EH (cell line): ENCODE measurements at places on chromosomes 5 and 9.

DNA sequence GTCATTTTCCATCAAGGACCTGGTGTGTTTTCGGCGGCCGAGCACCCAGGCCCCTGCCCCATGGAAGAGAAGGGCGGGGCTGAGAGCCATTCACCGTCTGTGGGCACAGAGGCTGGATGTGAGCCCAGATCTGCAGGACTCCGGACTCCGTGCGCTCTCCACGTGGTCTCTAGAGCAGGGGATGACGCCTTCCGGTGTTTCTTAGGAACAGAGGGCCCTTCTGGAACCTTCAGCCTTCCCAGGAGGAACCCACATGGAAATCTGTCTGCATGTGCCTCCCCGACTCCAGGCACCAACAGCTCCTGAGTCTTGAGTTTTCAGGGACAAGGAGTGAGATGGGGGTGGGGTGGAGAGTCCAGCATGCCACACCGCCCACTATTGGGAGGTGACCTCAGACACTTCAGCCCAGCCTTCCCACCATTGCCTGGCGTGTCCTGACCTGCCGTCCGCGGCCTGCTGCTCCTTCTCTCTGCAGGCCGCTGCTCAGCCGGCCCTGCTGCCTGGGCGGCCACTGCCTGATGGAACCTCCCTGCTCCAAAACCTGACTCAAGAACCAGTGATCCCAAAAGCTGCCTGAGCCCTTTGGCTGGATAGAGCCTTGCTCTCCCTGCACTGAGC lies 2.4 kb upstream of the RXRA start:
- no peak for DNase-seq

- peak; percentile 93 for DNase-seq
Observed at GRCh38 chr5:37615184-37615583, 224.7 kb downstream of the GDNF start.

DNA sequence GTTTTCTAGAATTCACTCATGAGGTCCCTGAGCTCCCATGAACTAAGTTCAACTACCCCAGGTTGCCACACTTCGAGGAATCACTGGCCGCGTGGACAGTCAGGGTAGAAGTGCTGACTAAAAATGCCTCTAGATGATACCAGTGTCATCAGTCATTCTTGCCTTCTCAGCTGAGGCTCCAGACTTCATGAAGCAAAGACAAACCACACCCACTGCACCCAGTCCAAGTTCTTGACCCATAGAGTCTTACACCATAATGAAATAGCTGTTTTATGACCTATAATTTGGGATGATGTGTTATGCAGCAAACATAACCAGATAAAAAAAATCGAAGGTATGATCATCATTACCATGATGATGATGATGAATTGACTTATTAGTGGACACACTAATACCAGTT lies 632.9 kb upstream of the TLE4 start:
- DNase-seq: peak; percentile 36

DNA sequence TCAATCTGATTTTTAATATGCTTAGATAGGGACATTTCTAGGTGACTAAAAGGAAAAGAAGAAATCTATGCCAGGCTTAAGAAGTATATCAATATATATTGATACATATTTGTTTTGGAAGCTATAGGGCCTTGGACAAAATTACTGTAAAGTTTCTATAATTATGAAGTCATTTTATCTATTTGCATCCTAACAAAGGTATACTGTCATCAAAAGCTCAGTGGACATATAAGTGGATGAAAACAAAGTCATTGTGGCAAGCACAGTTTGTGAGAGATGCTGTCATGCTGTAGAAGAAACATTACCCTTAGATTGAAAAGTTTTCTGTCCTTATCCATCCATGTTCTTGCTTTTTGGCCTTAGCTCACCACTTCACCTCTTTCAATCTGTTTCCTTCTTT lies 140.3 kb upstream of the SPEF2 start:
- DNase-seq: no peak

DNA sequence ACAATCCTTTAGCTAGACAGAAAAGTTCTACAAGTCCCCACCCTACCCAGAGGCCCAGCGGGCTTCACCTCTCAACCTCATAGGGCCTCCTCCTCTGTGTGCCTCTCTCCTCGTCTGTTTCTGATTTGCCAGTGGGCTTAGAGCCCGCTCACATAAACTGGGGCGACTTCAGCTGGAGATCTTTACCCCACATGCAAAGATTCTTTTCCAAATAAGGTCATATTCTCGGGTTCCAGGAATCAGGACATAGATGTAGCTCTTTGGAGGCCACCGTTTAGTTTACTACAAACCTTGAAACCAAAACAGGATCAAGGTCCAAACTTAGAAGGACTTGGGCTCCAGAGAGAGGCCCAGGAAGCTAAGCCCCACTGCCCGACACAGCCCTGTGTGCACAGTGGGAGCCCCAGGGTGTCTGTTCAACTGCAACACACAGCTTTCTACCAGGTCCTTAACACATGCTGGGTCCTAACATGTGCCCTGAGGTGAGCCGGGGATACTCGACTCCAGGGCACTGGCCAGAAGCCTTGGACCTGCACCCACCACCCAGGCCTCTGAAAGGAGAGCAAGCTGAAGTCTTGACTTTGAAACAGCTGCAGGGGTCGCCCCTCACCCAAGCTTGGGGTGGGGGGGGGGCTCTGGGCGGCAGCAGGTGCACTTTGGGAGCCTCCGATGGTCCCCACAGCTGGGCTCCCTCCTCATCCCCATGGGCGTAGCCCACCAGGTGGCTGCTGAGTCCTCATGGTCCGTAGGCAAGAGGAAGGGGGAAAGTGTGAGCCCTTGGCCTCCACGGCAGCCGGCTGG lies 26.8 kb upstream of the SLC12A7 start:
- DNase-seq: peak; percentile 12

DNA sequence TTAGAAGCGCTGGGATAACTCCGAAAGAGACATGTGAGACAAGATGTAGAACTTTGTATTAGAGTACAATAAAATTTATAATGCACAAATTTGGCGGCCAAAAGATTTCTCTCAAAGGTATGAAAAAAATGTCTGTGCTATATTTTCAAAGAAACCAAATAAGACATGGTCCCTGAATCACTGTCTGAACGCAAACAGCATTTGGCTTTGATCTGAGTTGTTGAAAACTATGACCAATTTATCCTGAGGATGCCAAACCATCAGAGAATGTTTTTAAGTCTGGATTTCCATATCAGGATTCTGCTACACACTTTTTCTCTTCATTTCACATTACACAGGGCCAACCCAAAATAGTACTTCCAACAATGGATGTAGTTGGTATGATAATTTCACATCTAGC lies 9.9 kb upstream of the GLIS3 start:
- no peak for DNase-seq

DNA sequence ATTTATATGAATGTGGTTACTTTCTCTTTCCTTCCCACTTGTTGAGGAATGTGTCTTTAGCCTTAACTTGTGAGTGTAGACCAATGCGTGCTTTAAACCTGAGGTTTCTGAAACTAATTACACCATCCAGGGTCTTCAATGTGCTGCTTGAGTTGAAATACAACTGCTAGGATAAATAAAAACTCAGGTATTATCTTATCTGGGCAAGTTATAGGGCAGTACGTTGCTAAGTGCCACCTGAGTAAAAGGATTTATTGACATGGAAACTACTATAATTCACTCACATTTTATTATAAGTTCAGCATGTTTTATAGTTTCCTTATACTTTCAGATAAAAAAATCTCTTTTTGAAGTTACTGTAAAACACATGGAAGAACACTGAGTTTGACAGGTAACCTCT lies 1136.8 kb upstream of the NUDT12 start:
- DNase-seq: no peak

- peak; percentile 31 for DNase-seq
Observed at GRCh38 chr5:146825033-146825432, 53.5 kb downstream of the PPP2R2B start.

GRCh38 chr9:110148384-110148783 lies 59.6 kb downstream of the C9orf152 start:
- no peak for DNase-seq

DNA sequence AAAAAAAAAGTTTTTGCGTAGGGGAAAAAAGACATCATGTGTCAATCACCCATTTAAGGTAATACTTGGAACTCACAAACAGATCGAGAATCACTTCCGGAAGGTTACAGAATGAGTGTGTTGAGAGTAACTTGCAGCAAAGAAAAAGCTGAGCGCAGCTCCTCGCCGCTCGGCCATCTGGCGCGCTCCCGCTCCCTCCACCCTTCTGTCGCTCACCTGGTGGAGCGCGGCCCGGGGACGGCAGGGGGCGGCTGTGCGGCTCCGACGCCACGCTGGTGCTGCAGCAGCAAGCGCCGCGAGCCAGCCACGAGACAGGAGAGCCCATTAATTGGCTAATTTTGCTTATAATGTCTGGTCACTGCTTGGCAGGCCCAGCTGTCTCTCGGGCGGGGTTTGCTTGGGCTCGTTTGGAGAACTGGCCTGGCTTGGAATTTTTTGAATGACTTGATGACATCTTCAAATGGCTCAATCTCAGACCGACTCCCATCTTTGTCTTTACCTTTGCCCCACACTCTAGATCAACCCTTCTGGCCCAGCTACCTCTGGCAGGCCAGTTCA lies 601.8 kb downstream of the CCDC171 start:
- peak; percentile 23 for DNase-seq

DNA sequence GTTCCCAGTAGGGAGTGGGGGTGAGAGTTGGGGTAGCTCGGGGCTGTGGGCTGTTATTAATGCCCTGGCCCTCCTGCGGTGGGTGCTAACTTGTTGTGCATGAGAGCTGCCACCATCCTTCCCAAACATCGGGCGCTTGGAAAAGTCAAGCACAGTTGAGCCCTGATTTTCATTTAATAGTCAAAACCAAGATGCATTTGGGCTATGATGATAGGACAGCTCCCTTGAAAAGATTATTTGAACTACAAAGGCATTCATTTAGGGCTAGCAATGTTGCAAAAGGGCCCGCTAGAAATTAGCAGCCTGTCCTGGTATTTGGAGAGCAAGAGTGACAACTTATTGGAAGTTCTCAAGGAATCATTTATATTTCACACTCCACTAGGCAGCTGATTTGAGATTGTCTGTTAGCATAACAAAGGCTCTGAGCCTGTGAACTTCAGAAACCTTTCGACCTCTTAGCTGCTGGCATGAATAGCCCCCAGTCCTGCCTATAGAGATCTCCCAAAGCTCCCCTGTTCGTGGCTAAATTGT lies 128.2 kb upstream of the TMEM161B start:
- no peak for DNase-seq

- DNase-seq: peak; percentile 15
Observed at GRCh38 chr9:130039528-130040147, 3.4 kb downstream of the FNBP1 start.

GRCh38 chr9:126049896-126050604 lies 276.6 kb upstream of the MVB12B start:
- DNase-seq: no peak

- no peak for DNase-seq
Observed at GRCh38 chr9:95461448-95462248, 55.1 kb downstream of the PTCH1 start.

DNA sequence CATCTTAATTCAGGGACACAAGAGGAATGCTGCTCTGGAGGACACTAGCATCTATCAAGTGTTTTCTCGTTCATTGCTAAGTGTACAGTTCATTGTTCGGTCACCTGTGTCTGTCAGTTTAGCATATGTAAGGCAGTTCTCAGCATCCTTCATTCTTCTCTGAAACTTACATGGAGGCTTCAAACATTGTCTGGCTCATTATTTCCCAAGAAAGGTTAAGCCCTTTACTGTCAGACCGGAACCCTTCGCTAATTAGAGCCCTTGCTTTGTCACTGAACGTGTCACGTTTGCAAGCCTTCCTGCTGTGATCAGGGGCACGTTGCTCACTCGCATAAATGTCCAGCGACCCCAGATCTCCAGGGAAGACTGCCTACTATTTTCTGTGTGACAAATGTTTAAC lies 62.3 kb upstream of the RIOK2 start:
- no peak for DNase-seq

DNA sequence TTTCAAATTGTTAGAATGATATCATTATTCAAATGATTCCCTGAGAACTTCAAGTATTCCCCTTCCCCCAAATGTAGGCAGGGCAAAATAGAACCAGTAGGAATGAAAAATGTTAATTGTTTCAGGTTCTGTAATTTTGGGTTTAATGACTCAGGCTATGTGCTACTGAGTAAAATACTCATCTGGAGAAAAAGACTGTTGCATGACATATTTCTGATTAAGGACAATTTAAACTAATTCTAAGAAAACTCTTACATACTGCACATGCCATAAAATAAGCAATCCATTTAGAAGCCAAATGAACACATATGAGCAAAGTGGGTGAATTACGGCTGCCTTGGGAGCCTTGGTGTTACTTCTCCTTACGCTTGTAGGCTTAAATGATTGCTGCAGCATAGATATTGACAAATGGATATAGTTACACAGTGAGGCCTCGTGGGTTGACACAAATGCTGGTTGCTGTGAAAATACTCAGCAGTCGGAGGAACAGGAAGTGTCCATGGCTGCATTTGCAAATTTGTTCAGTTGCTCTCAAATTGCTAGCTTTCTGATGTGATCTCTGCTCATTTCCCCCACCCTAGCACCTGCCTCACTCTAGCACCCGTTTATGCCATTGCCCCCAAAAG lies 174.9 kb upstream of the DMAC1 start:
- no peak for DNase-seq

GRCh38 chr5:153751251-153751650 lies 260.8 kb downstream of the GRIA1 start:
- no peak for DNase-seq

- no peak for DNase-seq
Observed at GRCh38 chr9:134437403-134438194, 111.3 kb downstream of the RXRA start.

GRCh38 chr5:33460210-33460609 lies 19.4 kb downstream of the TARS1 start:
- DNase-seq: no peak

- no peak for DNase-seq
Observed at GRCh38 chr5:133992429-133993155, 12.2 kb downstream of the VDAC1 start.

GRCh38 chr5:54993318-54993717 lies 7.9 kb upstream of the ESM1 start:
- DNase-seq: peak; percentile 76

GRCh38 chr9:72315089-72315509 lies 49.9 kb downstream of the ZFAND5 start:
- DNase-seq: peak; percentile 58

DNA sequence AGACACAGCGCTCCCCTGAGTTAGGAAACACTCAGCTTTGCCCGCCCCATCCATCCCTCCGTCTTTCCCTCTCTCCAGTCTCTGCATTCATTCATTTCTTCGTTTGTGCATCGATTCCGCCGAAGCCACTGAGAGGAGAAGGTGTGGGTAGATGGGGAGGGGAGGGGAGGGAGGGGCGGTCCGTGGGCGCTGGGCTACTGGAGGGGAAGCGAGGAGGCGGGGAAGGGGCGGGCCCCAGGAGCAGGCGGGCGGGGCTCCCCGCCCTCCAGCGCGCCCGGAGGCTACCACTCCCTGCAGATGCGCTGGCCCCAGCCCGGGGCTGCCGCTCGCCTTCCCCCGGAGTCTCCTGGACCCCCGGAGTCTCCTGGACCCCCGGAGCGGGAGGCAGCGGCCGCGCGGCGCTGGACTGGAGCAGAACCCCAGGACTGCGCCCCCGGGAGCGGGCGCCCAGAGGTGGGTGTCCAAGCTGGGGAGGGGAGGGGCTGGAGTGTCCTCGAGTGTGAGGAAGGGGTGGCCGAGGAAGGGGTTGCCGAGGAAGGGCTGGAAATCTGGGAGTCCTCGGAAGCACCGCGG lies 159.5 kb downstream of the C9orf152 start:
- peak; percentile 85 for DNase-seq
